GM19239 (cell line): ENCODE measurements at places on chromosomes 3 and 15.

DNA sequence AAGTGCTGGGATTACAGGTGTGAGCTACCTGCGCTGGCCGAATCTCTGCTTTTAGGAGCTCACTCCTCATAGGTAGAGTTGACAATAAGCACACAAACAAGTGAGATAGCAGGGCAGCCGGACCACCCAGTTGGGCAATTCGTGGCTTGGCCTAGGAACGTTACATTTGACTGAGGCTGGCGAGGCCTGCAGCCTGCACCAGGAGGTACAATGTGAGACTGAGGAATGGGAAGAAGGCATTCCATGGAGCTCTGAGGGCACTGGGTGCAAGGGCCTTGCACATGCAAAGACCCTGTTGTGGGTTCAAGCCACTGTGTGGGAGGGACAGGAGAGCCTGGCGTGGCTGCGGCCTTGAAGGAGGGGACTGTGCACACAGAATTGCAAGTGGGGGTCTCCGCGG is 152.5 kb downstream of the LRRK1 start:
- DNase-seq, result no peak

- no peak for DNase-seq
Measured at GRCh38 chr3:150599611-150600297, 3.4 kb upstream of the SELENOT start.

DNA sequence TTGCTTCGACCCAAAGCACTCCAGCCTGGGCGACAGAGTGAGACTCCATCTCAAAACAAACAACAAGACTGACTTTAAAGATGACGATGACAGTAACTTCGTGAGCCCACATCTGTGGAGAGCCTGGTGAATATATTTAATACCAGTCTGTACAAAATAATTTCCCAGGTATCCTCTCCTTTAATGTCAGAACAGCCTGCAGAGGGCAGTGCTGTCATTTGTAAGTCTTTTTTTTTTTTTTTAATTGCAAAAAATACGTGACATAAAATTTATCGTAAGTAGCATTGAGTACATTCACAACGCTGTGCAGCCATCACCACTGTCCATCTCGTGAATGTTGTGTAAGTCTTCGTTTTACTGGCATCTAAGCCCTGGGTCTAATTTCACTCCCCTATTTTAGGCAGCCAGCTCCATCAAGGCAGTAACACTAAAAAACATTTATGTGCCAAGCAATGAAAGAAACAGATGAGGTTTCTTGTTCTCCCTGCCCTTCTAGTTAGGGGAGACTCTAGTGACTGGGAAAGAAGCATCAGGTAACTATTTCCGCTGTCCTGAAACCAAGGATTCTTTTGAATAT is 1.4 kb downstream of the HTD2 start:
- no peak for DNase-seq

GRCh38 chr3:156360963-156361362 is 194.0 kb downstream of the SSR3 start:
- DNase-seq, result no peak

GRCh38 chr3:28682121-28682520 is 333.5 kb upstream of the AZI2 start:
- DNase-seq, result no peak

DNA sequence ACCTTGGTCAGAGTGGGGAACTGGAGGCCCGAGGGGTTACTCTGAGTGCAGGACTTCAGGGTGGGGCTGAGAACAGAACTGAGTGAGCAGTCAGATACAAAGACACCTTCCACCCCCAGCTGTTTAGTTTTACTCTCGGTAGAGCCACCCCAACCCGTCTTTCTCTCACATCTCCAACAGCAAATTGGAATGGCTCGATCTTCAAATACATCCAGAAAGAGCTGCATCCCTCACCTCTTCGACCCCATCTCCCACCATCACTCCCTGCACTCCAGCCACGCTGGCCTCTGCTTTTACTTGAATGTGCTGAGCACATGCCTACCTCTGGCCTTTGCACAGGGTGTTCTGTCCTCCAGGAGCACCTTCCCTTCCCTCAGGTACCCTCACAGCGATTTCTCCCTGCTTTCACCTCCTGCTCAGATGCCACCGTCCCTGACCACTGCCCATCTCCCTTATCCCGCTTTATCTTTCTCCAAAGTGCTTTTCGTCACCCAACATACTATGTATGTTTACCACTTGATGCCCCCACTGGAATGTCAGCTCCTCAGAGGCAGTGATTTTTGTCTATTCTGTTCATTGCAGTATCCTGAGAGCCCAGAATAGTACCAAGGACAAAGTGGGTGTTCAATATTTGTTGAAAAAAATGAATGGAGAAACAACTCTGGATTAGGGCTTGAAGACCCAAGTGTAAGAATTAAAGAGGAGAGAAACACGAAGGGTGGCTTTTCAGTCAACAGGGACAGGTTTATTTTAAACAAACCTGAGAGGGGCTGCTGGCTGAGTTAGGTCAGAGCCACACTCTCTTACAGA is 4.4 kb downstream of the CHCHD4 start:
- no peak for DNase-seq

GRCh38 chr3:44036850-44037249 is 204.8 kb upstream of the TOPAZ1 start:
- no peak for DNase-seq

DNA sequence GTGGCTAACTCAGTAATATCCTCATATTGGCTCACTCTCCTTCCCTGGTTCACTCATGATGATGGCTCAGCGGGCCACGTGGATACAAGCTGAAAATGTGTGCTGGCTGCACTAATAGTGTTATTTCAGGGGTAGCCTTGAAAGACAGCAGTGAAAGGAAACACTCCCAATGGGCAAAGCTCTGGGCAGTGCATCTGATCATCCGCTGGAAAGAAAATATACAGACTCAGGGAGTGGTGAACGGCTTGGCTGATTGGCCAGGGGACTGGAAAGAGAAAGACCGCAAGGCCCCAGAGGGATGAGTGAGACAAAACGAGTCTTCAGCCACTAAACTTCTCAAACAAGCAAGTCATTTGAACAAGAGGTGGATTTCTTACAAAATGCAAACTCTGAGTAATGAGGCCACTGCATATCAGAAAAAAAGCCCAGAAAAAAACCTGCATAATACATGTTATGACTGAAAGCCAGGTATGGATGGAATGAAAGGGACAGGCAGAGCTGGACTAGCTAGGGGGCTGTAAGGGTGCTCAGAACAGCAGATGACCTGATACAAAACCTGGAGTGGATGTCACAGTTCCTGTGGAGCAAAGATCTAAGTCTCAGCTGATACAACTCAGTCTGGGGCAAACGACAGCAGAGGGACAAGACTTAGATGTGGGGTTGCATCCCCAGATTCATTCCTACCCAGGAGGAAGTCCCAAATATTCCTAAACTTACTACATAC is 33.3 kb downstream of the CMTM6 start:
- DNase-seq, result no peak

DNA sequence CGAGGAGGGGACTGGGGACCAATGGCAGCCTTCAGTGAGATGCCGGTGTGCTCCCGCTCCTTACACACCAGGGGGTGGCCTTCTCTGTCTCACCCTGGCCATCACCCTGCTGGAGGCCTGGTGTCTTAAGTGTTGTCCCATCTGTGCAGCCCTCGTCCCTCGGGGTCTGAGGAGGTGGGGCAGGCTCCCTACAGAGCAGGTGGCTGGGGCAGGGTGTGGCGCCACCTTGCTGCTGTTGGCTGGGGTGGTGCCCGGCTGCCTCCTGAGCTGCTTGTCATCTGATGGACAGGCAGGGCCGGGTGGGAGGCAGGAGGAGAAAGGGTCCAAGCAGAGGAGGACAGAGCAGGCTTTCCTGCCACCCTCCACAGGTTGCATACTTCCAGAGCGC is 25.9 kb downstream of the PTPN23 start:
- DNase-seq, result no peak

GRCh38 chr15:75225951-75226732 is 24.5 kb downstream of the C15orf39 start:
- no peak for DNase-seq

GRCh38 chr3:73437828-73438227 is 186.9 kb downstream of the PDZRN3 start:
- DNase-seq, result no peak
